ENCODE measurements at places on chromosomes 2 and 18. TPM values are rescaled to one million over a fixed set of nuclear protein-coding genes. Genes with fewer than 3 reads are reported as not detected.

DNA sequence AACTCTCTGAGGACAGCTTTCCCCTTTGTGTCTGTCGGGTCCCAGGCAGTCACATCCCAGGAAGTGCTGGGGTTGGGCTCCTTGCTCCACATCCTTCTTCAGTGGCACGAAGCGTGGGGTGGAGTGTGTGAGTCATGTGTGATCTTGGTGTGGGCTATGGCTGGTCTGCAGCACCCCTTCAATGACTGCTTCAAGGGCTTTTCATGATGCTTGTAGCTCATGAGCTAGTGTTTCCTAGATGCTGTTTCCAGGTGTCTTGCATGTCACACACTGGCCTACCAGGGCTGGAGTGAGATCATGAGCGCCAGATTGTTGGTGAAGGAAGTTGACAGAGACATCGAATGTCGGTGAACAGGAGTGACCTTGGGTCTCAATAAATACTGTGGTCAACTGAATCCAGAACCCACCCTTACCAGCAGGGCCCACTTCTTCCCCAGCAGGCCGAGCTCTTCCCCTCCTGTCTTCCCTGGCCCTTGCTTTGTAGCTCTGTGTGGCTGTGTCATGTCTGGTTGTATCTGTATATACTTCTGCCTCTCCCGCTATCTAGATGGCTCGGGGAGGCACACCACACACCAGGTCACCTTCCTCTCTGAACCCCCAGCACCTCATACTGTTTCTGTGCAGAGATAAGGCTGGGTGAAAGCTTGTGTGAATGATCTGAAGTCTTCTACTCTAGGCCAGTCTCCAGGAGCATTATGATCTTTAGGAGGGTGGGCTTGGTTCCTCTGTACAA, 3.8 kb downstream of the C2orf92 start:
- no peak for DNase-seq

DNA sequence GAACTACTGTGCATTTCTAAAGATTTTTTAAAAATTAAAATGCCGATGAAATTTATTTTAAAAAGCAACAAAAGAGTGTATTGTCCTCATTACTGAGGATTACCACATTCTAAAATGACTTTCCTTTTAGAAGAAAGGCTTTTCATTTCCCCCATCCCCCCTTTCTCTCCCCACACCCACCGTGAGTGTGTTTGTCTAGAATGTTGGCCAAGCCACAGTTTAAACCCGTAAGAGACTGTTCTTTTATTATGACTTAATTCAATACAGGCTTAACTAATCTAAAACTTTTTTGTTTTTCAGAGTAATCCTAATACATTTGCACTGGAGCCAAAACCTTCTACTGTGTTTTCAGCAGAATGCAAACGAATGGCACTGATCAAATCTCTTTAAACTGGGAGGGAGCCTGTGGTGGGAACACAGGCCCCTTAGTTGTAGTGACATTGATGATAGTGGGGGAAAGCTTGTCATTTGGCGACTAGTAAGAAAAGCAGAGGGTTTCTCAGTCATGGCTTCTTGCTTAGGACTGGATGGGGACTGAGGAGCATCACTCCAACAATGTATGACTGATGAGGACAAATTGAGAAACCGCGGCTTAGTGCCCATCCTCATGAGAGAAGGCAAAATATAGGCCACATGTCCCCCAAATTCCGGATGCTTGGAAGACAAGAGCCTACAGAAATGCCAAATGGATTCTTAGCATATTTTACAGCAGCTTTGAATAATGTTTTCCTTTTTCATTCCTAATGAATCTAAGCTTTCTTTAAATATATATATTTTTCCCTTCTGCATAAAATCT, 154.0 kb upstream of the SMIM21 start:
- no peak for DNase-seq

Gene MC2R
- total RNA-seq, result not detected

Gene POTEJ
- total RNA-seq, result 4.9 TPM

Gene CRYGA
- not detected for total RNA-seq

Gene SPHKAP
- not detected for total RNA-seq

Gene DPYSL5
- total RNA-seq, result not detected

GRCh38 chr2:62527478-62528210, 21.6 kb upstream of the TMEM17 start:
- DNase-seq, result no peak

- no peak for DNase-seq
Observed at GRCh38 chr18:58866773-58867150, 2.1 kb downstream of the ZNF532 start.

GRCh38 chr2:149902081-149902480, 314.5 kb upstream of the MMADHC start:
- DNase-seq, result no peak

DNA sequence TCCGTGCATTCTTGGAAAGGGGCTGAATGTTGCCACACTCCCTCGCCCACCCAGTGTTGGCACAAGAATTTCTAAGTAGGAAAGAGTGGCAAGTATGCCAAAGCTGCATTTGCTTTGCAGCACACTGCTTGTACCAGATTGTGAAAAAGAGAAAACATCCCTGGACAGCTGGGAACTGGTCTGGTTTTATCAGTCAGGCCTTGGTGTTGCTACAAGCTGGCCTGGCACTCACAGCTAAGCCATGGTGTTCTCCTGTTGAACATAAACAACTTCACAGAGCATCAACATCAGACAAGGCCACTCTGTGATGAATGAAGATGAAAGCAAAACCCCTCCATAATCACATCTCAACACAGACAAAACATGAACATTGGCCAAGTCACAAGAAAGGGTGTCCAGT, 4.2 kb upstream of the TRABD2A start:
- DNase-seq, result no peak

DNA sequence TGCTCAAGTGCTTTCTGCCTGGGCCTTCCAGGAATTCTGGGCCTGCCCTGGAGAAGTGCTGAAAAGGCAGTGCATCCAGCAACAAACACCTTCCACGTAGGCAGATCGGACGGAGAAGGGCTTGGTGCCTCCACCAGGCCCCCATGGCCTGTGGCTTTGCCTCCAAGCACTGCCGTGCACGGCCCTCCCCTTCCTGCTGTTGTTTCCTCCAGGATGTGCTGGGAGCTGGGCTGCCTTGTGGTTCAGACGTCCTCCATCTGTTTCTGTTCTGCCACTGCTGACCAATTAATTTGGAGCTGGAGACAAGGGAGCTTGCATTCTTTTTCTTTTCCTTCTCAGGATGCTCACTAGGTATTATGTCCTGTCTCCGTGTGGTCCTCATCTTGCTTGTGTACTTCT, 197.0 kb downstream of the HRH4 start:
- DNase-seq, result no peak

- no peak for DNase-seq
Observed at GRCh38 chr18:77299706-77300105, 50.1 kb downstream of the GALR1 start.

- DNase-seq, result no peak
Observed at GRCh38 chr2:55099878-55100820, 49.9 kb upstream of the RTN4 start.

DNA sequence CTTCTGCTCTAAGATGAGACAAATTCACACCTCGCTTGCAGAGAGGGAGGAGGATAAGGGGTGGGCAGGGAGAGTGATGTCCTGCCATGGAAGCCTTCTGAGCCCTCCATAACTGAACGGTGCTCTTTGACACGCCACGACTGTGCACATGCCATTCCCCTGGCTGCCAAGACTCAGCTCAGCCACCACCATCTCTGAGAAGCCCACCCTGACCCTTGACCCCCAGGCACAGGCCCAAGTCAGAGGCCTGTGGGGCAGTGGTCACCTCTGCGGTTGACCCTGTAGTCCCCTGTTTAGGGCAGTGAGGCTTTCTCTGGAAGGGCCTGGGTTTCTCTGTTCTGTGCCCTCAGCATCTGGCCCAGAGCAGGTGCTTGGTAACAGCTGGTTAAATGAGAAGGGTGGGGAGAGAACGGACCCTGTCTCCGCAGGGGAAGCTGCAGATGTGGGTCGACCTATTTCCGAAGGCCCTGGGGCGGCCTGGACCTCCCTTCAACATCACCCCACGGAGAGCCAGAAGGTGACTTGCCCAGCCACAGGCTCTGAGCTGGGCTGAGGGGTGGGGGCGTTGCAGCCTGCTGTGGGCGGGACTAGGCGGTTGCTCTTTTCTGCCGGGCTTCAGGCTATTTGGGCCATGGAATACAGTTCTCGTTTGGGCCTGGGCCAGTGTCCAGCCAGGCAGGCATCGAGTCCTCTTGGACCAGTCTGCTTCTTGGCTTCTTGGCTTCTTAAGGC, 215.1 kb downstream of the DYSF start:
- DNase-seq, result no peak

GRCh38 chr2:155689791-155690190, 642.7 kb downstream of the NR4A2 start:
- peak; percentile 7 for DNase-seq

DNA sequence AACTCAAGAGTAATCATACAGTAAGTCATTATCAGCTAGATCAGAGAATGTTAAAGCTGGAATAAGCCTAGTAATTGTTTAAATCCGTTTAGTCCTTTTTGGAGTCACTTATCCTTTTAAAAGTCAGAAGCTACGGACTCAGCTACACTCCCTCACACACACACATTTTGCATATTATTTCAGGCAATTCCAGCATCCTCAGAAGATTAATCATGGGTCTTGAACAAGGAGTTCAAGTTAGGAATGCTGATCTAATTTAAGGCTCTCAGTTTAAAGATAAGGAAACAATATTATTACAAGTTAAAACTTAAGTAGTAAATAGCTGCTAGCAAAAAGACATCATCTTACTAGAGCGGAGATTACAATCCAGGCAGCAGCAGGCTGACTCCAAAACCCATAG, 74.3 kb downstream of the GTF3C3 start:
- no peak for DNase-seq

GRCh38 chr2:118845522-118846441, 1.7 kb downstream of the EN1 start:
- DNase-seq, result no peak

DNA sequence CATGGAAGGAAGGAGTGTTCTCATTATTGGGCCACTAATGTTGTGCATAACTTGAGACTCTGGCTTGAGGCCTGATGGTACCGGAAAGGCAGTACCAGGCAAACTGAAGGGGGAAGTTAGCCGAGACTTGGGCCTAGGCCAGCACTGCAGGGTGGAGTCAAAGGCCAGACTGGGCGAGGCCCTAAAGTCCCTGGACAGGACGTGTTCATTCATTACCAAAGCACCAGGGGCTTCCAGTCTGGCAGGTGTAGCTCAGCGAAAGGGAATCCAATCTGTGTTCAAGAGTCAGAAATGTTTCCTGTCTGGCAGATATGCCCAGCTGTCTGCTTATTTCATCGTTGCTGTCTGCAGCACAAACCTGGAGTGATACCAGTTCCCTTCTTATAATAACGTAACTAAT, 4.7 kb upstream of the ITSN2 start:
- peak; percentile 90 for DNase-seq

GRCh38 chr2:144583741-144584453, 64.0 kb upstream of the ZEB2 start:
- DNase-seq, result no peak

- DNase-seq, result no peak
Observed at GRCh38 chr2:164764996-164765395, 76.6 kb downstream of the COBLL1 start.

GRCh38 chr18:67092141-67092540, 424.4 kb downstream of the DSEL start:
- DNase-seq, result no peak

Gene CLHC1
- 3.6 TPM for total RNA-seq

DNA sequence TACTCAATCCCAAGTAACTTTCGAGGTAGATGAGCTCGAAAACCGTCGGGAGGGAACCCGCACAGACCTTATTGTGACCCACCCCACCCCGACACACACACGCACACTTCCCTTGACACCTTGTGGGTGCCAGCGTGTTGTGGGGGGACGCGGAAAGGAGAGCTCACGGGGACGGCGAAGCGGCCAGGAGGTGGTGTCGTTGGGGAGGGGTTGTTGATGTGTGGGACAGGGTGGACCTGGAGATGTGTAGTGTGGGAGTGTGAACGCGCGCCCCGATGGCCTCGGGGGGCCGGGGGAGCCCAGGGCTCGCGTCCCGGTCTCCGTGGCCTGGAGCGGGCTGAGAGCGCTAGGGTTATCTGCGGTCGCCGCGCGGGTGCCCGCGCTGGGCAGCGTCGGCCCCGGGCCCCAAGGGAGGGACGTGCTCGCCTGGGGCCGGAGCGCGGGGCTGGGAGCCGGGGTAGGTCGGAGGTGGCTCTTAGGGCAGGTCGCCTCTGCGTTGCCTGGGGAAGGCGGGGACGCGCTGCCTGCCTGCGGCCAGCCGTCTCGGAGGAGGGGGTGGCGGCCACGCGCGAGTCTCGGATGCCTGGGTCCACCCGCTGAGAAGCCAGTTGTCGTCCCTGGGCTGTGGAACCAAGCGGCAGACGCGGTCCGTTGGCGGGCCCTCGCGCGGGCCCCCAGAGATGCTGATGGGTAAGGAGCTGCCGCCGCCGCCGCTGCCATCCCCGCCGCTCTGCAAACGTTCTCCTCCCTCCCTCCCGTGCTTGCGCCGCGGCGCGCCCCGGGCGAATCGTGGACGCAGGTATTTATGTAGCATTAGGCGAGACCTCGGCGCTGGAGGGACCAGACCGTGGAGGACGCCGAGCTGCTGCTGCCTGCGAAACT, 1.6 kb downstream of the KLHL29 start:
- no peak for DNase-seq

- DNase-seq, result no peak
Observed at GRCh38 chr2:232966122-232966521, 46.9 kb downstream of the NGEF start.

GRCh38 chr2:159595410-159596046, 20.8 kb downstream of the BAZ2B start:
- DNase-seq, result no peak

DNA sequence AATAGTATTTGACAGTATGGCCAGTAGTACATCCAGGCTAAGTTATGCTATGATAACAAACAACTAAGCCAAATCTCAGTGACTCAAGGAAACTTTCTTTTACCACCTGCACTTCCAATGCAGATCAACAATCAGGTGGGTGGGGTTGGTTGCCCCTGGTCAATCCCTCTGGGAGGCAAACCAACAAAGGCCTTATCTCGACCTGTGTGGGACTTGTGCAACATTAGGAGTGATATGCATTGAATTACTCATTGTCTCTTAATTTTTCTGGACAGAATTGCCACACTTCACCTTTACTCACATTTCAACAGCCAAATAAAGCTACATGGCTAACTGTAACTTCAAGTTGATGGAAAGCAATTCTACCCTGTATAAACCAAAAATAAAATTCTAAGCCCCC, 1049.3 kb upstream of the CDH2 start:
- peak; percentile 16 for DNase-seq

Gene IL36A
- not detected for total RNA-seq

Gene ACTR3
- total RNA-seq, result 111 TPM

Gene COPS7B
- total RNA-seq, result 25.8 TPM

DNA sequence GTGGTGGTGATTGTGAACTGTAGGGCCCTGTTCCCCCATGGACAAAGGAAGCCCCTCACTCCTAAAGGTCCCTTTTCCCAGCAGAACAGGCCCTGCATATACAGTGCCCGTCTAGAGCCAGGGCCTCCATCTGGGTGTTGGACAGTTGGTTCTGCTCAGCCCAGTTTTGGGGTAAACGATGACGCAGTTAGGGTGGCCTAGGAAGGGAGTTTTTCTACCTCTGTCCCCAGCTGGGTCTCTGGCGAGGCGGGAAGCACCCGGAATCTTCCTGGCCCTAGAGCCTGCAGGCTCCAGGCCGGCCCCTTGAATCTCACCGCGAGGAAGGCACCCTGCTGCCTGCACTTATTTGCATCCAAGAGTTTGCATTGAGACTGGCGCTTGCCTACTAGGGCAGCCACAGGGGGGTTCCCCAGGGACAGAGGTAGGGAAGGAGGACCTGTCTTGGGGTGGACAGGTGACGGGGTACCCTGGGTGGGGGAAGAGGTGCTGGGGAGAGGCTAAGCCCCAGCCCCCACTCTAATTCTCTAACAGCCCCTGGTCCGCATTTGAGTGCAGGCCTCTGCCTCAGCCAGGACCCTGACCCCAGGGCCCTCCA, 529 bp upstream of the MTA3 start:
- DNase-seq, result peak; percentile 72

Measured in stomach (tissue), 19 donors.